NCI-H510A treated with DMSO at 0.1 percent for 48 hours (cell line): ENCODE measurements at places on chromosomes 7 and 10.

DNA sequence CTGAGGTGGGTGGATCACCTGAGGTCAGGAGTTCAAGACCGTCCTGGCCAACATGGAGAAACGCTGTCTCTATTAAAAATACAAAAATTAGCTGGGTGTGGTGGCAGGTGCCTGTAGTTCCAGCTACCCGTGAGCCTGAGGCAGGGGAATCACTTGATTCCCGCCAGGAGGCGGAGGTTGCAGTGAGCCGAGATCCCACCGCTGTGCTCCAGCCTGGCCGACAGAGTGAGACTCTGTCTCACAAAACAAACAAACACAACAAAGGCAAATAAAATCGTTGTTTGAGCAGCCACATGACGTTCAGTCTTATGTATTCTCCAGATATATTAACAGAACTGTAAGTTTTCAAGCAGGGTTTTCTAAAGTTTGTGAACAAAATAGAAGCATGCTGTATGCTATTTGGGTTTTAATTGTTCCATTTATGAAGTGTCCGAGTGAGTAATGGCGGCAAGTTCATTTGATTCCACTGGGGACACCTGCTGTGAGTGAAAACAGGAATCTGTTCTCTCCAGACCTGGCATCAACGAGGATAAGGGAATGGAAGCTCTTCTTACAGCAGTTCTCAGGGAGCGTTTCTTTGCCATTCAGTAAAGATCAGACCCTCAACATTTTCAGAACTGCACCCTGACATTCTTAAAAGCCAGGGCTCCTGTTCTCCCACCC, 122.5 kb upstream of the PITRM1 start:
- DNase-seq: no peak

GRCh38 chr10:86829472-86829871, 73.1 kb downstream of the BMPR1A start:
- no peak for DNase-seq

- peak; percentile 67 for DNase-seq
Measured at GRCh38 chr10:70887804-70888800, at the start of gene PCBD1. PCBD1 (minus strand) TSS chr10:70888565; CDS start chr10:70888533, 32 bp downstream.

GRCh38 chr10:22459496-22459895, 114.2 kb downstream of the SPAG6 start:
- no peak for DNase-seq

GRCh38 chr10:451021-451471, 238.4 kb downstream of the DIP2C start:
- DNase-seq: no peak

GRCh38 chr7:134669845-134670373, 23.3 kb downstream of the BPGM start:
- peak; percentile 77 for DNase-seq

DNA sequence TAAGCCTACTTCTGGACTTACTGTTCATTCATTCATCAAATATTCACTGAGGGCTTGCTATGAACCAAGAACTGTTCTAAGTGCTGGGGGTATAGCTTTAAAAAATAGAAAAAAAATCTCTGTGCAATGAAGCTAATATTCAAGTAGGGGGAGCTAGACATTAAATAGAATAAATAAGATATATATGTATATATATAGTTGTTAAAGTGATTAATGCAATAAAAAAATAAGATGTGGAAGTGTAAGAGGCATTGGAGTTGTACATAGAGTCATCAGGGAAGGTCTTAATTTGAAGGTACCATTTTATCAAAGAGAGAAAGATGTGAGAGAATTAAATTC, 181.2 kb upstream of the AGR3 start:
- no peak for DNase-seq

GRCh38 chr10:78378192-78378591, 344.5 kb downstream of the RPS24 start:
- DNase-seq: no peak

DNA sequence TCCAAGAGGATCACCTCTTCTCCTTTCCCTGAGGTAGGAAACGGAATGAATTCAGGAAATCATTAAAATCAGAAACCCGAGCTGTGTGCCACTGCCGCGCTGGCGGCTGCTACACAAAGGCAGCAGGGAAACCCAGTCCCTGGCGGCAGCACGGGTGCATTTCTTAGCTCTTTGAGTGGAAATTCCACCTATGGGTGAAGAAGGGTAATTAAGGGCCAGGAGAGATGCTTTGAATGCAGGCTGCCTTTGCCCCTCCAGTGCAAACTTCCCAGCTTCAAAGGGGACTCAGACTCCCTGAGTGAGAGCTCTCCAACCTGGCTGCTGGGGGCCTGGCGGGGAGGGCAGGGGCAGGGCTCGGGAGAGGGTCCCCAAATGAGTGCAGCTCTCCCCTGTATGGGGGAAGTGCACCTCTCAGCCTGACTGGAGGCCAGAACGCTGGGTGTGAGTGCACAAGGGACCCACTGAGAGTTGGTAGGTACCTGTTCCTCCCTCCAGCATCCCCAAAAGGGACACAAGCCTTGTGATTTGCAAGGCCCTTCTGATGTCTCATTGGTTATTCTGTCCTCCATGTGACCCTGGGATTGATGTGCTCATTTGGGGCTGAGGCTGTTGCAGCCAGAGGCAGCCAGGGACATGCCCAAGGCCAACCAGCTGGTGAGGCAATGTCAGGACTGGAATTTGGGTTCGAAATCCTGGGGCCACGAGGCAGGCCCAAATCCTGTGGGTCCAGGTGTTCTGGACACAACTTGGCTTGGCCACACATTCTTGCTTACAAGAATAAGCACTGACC, 16.3 kb upstream of the ZMIZ1 start:
- peak; percentile 15 for DNase-seq

- no peak for DNase-seq
Measured at GRCh38 chr7:3928727-3929515, 627.9 kb downstream of the SDK1 start.

DNA sequence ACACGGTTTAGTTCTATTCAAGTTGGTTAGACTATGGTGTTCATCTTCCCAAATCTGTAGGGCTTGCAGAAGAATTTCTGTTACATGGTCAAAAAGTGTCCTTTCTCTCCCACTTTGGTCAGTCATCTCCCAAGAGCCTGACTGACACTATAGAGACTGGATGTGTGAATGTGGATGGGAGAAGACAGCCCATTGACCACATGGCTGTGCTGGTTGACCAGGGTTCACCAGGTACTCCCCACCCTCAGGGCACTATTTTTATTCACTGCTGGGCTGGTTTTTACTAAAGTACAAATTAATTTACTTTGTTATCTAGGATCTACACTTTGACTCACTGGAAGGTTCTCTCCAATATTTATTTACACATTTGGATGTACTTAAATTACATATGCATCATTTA, 2.3 kb downstream of the ZNF804B start:
- no peak for DNase-seq

- DNase-seq: no peak
Measured at GRCh38 chr10:43261578-43262396, 5.1 kb downstream of the RASGEF1A start.

- DNase-seq: no peak
Measured at GRCh38 chr10:30125496-30125895, 66.1 kb upstream of the JCAD start.

- no peak for DNase-seq
Measured at GRCh38 chr10:29277296-29277695, 11.6 kb upstream of the LYZL1 start.

DNA sequence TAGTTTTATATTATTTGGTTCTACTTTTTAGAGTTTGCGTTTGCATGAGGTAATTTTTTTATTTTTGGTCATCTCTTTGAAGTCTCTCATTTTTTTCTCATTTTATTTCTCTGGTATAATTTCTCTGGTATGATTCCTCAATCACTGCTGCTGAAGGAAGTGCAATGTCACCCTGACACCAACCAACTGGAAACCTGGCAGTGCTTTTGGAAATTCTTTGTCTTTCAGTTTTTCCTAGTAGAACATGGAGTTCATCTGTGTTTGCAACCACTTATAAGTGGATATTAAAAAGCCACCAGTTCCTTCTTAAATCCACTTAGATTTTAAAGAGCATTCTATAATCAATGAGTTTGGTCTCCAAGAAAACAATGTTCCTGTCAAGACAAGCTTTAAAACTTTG, 291.8 kb downstream of the PRKG1 start:
- DNase-seq: no peak

- no peak for DNase-seq
Measured at GRCh38 chr10:31838709-31839108, 89.9 kb downstream of the ARHGAP12 start.

DNA sequence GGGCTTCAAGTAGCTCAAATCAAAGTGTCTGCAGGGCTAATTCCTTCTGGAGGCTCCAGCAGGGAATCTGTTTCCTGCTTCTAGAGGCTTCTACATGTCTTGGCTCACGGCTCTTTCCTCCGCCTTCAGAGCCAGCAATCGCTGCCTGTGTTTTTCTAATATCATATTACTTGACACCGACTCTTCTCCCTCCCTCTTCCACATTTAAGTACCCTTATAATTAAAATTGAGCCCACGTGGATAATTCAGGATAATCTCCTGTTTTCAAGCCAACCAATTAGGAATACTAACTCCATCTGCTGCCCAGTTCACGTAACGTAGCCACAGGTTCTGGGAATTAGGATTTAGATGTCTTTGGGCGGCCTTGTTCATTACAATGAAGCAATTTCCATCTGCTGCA, 372.2 kb downstream of the DPP6 start:
- DNase-seq: no peak

DNA sequence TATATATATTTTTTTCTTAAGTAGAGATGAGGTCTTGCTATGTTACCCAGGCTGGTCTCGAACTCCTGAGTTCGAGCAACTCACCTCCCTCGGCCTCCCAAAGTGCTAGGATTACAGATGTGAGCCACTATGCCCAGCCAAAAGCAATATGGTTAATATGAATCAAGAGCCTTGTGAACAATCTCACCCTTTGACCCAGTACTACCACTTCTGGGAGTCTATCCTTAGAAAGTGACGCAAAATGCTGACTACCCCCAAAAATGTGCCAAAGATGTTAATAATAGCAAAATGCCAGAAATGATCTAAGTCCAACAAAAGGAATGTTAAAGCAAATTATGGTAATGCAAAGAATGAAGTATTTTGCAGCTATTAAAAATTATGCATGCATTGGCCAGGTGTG, 44.3 kb downstream of the HOXA1 start:
- no peak for DNase-seq

- DNase-seq: no peak
Measured at GRCh38 chr7:72405418-72405817, 6.7 kb downstream of the CALN1 start.

DNA sequence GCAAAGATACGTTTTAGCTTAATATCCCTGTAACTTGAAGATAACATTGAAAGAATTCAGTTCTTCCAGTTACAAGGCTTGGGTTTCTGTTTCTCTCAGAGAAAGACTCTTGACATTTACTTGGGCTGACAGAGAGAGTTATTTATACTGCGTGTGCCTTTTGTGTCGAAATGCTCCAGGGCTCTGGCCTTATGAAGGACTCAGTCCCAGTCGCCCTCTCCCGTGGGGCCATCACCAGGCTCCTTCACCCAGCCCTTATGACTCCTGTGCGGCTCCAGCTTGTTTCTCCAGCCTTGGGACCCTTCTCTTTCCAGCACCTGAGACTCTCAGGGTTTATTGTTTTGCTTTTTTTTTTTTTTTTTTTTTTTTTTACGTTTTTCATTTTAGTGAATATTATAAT, 242.3 kb upstream of the DKK1 start:
- DNase-seq: no peak

GRCh38 chr7:131949659-131950058, 393.2 kb upstream of the PODXL start:
- no peak for DNase-seq

DNA sequence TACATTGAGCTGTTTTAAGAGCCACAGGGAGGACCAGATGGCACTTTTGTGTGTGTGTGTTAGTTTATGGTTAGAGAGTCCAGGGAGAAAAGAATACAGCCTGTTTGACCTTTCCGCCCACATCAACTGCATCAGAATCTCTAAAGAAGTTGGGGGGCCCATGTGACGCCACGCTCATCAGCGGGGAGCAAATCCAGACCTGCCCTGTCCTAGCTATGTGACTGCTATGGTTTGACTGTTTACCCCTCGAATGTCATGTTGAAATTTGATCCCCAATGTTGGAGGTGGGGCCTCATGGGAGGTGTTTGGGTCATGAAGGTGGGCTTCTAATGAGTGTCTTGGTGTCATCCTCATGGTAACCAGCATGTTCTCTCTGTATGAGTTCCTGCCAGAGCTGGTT, 128.0 kb downstream of the ADRA2A start:
- peak; percentile 17 for DNase-seq

GRCh38 chr10:31466313-31466712, 147.3 kb downstream of the ZEB1 start:
- DNase-seq: no peak

DNA sequence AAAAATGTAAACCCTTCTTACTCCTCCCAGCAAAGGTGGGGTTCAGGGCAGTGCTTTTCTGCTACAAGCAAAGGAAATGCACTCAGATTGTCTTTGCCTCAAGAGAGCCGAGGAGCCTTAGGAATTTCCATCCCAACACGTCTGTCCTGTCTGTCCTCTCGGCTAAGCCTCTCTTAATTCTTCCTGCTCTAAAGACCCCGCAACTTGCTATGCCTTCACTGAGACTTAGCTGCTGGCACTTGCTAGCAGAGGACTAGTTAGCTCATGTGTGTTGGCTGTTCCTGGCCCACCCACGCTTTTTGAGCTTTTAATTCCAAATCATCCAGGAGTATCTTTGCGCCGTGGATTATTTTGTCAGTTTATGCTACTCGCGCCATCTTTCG, 481 bp upstream of the NPM3 start:
- DNase-seq: peak; percentile 57

DNA sequence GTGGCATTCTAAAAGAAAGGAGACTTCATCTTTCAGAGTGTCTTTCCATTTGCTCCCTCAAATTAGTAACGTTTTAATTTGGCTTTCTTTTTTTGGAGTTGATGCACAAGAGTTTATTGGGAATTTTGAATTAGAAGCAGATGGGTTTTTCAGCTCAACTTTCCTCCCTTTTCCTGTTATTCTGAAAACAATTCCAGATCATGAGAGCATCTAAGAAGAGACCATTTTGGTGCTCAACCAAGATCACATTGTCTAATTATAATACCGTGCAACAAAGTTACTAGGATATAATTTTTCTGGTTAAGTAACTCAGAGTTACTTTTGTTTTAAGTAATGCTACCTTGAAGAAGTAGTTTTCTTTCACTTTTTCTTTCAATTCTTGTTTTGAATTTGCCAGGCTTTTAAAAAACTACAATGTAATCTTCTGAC, 396.6 kb upstream of the KLF6 start:
- DNase-seq: no peak

GRCh38 chr7:66535414-66536329, 93.0 kb upstream of the KCTD7 start:
- no peak for DNase-seq

DNA sequence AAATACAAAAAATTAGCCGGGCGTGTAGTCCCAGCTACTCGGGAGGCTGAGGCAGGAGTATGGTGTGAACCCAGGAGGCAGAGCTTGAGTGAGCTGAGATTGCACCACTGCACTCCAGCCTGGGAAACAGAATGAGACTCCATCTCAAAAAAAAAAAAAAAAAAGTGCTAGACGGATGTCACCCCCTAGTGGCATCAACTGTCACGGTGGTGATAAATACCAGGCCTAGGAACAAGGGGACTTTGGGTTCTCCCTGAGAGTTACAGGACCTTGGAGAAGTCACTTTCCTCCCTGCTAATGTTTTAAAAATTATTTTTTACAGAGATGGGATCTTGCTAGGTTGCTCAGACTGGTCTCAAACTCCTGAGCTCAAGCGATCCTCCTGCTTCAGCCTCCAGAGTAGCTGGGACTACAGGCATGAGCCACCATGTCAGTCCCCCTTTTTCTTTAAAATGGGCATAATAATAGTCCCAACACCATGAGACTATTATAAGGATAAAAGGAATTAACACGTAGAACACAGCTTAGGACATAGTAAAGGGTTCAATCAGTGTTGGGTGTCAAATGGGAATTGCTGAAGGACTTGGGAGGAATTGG, 2.6 kb upstream of the TMEM130 start:
- DNase-seq: peak; percentile 6

- DNase-seq: no peak
Measured at GRCh38 chr10:72563327-72563932, 62.4 kb downstream of the MICU1 start.
